ENCODE measurements at places on chromosomes 4 and X.
A peak's percentile ranks its signal among the peaks of the same experiment; 100 is the strongest.

GRCh38 chrX:115958687-115959359, 211.7 kb upstream of the AGTR2 start:
- H3K27ac ChIP-seq = no peak overlapping the region
- no peaks in the 10 kb centered on the region for H3K36me3 ChIP-seq
- H3K4me1 ChIP-seq = no peaks in the 10 kb centered on the region
- no peaks in the 10 kb centered on the region for H3K27me3 ChIP-seq

DNA sequence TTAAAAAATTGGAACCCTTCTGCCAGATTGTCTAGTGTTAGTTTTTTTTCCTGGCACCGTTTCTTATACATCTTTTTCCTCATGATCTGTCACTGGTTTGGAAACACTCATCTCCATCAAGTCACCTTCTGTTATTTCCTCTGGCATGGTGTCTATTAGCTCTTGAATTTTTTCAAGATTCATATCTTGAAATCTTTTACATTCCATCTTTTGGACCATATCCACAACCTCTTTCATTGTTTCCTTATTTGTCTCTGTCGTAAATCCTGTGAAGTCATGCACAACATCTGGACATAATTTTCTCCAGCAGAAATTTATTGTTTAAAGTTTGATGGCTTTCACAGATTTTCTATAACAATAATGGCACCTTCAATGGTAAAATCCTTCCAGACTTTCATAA, 10.2 kb upstream of the TMEM185A start:
- H3K4me1 ChIP-seq = no peaks in the 10 kb centered on the region
- no peak for DNase-seq

DNA sequence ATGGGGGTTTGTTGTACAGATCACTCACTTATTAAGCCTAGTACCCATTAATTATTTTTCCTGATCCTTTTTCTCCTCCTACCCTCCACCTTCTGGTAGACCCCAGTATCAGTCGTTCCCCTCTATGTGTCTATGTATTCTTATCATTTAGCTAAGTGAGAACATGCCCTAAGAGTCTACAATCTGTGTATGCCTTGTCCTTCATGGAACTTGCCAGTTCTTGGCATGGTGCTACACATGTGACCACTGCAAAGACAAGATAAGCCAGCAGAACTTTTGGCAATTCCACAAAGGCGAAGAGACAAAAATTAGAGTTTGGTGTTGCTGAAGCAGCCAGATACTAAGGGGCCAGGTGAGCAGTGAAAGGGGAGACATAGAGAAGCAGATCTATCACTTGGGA, 101.3 kb downstream of the CORIN start:
- no peaks in the 10 kb centered on the region for H3K4me1 ChIP-seq
- no peaks in the 10 kb centered on the region for H3K36me3 ChIP-seq
- no peak for DNase-seq
- H3K4me3 ChIP-seq = no peak overlapping the region
- no peak overlapping the region for H3K27ac ChIP-seq

- no peak for DNase-seq
- H3K4me1 ChIP-seq = no peaks in the 10 kb centered on the region
Observed at GRCh38 chrX:139967300-139967699, 2.0 kb upstream of the CXorf66 start.

GRCh38 chr4:147370473-147370872, 110.4 kb upstream of the EDNRA start:
- H3K36me3 ChIP-seq = no peaks in the 10 kb centered on the region
- DNase-seq = no peak
- H3K27ac ChIP-seq = no peak overlapping the region
- H3K4me3 ChIP-seq = no peak overlapping the region
- H3K4me1 ChIP-seq = no peaks in the 10 kb centered on the region
- no peaks in the 10 kb centered on the region for H3K27me3 ChIP-seq

DNA sequence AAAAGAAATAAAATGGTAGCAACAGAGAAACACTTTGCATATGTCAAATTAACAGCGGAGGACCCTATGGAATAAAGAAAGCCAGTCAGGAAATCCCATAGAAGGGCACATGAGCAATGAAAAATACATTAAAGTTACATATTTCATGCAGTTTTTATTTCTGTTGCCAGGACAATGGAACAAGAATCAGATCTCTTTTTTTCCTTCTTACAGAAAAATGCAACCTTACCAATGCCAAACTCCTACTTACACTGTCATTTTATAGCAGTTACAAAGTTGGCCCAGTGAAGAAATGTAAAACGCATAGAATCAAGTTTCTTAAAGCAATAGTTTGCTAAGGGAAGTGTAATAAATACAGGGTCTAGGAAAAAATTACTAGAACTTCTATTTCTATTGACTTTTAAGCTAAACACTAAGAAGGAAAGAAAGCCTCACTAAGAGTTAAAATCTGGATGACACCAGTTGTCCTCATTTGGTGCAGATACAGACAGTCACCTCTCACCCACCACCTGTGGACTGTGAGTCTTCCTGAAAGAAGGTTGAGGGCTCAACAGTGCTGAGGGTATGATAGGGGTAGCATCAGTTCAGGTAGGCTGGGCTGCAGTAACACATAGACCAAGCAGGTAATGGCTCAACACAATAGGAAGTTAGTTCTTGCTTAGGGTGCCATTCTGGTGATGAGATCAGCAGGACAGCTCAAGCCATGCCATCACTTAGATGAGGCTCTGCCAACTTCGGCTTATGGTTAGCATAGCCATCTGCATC, 224.6 kb downstream of the ANAPC10 start:
- DNase-seq = no peak
- H3K27ac ChIP-seq = no peak overlapping the region
- H3K27me3 ChIP-seq = no peaks in the 10 kb centered on the region
- H3K36me3 ChIP-seq = no peaks in the 10 kb centered on the region
- no peak overlapping the region for H3K4me3 ChIP-seq

GRCh38 chr4:48578132-48578968, 88.3 kb downstream of the ZAR1 start:
- no peak overlapping the region for H3K4me3 ChIP-seq
- no peaks in the 10 kb centered on the region for H3K4me1 ChIP-seq
- peak; percentile 57 for DNase-seq
- H3K27me3 ChIP-seq = no peaks in the 10 kb centered on the region

GRCh38 chrX:65668377-65669310, 1.2 kb downstream of the MSN start:
- peaks cover 39% of the 10 kb centered on the region for H3K4me1 ChIP-seq
- no peaks in the 10 kb centered on the region for H3K36me3 ChIP-seq
- H3K4me3 ChIP-seq = peak overlapping the region; percentile 82
- peak; percentile 58 for DNase-seq
- H3K27ac ChIP-seq = peak overlapping the region; percentile 78

- no peak overlapping the region for H3K27ac ChIP-seq
- H3K27me3 ChIP-seq = no peaks in the 10 kb centered on the region
- DNase-seq = no peak
- no peak overlapping the region for H3K4me3 ChIP-seq
- H3K4me1 ChIP-seq = no peaks in the 10 kb centered on the region
Observed at GRCh38 chrX:22634751-22635150, 362.0 kb downstream of the CBLL2 start.

DNA sequence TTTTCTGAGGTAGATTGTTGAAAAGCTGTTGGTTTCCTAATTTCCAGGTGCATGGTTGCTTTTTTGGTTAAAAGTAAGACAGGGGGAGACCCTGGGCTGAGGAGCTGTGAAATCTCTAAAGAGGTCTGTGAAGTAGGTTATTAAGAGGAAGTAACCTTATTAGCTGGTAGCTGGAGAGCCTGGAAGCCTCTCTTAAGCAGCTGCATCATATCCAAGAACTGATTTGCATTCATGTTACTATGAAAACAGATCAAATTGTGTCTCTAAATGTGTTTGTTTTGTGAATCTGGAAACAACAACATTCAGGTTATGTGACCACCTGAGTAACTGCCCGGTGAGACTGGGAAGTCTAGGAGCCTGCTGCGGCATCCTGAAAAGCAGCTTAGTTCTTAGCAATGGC, 54.1 kb downstream of the ARHGAP10 start:
- no peaks in the 10 kb centered on the region for H3K36me3 ChIP-seq
- DNase-seq = no peak
- H3K4me3 ChIP-seq = no peak overlapping the region
- H3K4me1 ChIP-seq = peaks cover 8% of the 10 kb centered on the region
- no peaks in the 10 kb centered on the region for H3K27me3 ChIP-seq

DNA sequence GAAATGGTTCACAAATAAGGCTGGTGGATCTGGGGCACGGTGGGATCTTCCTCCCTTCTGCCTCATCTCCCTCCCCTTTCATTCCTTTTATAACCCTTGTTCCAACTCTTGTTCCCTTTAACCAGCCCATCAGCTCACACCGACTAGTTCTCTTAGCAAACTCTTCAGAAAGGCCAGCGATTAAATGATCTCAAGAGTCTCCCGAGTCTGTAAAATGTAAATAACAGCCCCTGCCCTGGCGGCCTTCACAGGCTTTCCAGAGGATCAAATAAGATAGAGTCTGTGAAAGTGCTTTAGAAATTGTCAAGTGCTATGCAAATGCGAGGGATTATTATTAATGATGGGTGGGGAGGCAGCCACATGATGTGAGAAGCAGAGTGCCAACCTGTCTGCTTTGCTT, 27.1 kb downstream of the TSC22D3 start:
- H3K27ac ChIP-seq = no peak overlapping the region
- H3K4me1 ChIP-seq = peaks cover 4% of the 10 kb centered on the region
- no peaks in the 10 kb centered on the region for H3K36me3 ChIP-seq
- no peaks in the 10 kb centered on the region for H3K27me3 ChIP-seq
- no peak overlapping the region for H3K4me3 ChIP-seq

- DNase-seq = no peak
- no peak overlapping the region for H3K4me3 ChIP-seq
- no peaks in the 10 kb centered on the region for H3K36me3 ChIP-seq
- no peak overlapping the region for H3K27ac ChIP-seq
- H3K27me3 ChIP-seq = no peaks in the 10 kb centered on the region
Observed at GRCh38 chr4:6520051-6520636, 47.7 kb upstream of the PPP2R2C start.

GRCh38 chr4:76806346-76806745, 91.6 kb downstream of the SOWAHB start:
- H3K4me3 ChIP-seq = no peak overlapping the region
- no peaks in the 10 kb centered on the region for H3K36me3 ChIP-seq
- H3K27me3 ChIP-seq = no peaks in the 10 kb centered on the region
- no peaks in the 10 kb centered on the region for H3K4me1 ChIP-seq
- no peak for DNase-seq

DNA sequence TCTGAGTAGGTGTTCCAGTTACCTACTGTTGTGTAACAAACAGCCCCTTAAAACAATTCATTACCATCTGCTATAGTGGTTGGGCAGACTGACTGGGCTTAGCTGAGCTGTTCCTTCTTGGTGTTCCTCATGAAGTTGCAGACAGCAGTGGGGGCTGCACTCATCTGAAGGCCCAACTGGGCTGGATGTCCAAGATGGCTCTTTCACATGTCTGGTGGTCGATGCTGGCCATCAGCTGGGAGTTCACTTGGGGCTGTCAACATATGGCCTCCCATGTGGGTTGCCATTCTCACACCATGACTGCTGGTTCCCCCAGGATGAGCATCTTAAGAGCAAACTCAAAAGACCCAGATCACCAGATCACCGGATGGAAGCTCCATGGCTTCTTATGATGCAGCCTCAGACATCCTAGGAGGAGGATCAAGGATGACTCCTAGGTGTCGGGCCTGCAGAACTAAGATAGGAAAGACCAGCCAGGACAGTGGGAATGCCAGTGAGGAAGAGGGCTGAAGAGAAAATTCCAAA, 34.3 kb upstream of the PPP2R2C start:
- no peaks in the 10 kb centered on the region for H3K27me3 ChIP-seq
- DNase-seq = no peak
- H3K36me3 ChIP-seq = no peaks in the 10 kb centered on the region
- H3K4me3 ChIP-seq = no peak overlapping the region

DNA sequence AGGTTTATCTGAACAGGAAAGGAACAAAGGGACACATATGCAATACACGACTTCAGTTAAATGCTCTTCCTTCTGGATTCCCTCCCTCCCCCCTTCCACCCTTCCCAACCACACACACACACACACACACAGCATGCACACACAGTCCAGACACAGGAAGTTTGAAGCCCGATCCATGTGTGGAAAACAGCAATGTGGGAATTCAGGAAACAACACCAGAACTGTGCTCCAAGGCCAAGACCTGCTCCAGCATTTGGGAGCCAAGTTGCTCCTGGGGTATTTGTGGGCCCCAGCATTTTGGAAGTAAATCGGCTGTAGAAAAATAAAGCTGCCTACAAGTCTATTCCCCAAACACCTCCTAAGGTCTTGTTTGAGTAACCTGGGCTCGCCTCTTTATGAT, 5.6 kb upstream of the AMOT start:
- H3K4me3 ChIP-seq = no peak overlapping the region
- H3K4me1 ChIP-seq = peaks cover 7% of the 10 kb centered on the region
- no peak for DNase-seq
- no peaks in the 10 kb centered on the region for H3K27me3 ChIP-seq

GRCh38 chr4:142144813-142145212, 508.4 kb downstream of the IL15 start:
- H3K4me1 ChIP-seq = peaks cover 27% of the 10 kb centered on the region
- no peak overlapping the region for H3K27ac ChIP-seq
- DNase-seq = no peak
- H3K36me3 ChIP-seq = peaks cover 30% of the 10 kb centered on the region

- DNase-seq = peak; percentile 89
- H3K36me3 ChIP-seq = no peaks in the 10 kb centered on the region
- H3K27ac ChIP-seq = peak within 1 kb of the TSS; percentile 78
- H3K27me3 ChIP-seq = no peaks in the 10 kb centered on the region
- H3K4me1 ChIP-seq = peaks cover 7% of the 10 kb centered on the region
Observed at GRCh38 chrX:103310555-103311398, at the start of gene BEX2. BEX2 (minus strand) TSS chrX:103310990; CDS start chrX:103309976, 1,014 bp downstream.

DNA sequence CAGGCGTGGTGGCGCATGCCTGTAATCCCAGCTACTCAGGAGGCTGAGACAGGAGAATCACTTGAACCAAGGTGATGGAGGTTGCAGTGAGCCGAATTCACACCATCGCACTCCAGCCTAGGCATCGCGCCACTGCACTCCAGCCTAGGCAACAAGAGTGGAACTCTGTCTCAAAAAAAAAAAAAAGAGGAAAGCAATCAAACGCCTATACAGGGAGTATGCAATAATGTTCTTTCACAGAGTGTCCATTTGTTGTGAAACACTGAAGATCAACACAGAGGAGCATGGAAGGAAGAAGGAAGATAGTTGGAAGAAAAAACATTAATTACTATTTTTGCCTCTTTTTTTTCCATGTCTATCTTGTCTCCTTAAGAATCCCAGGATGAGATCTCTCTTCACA, 113.4 kb downstream of the FBXO8 start:
- no peak overlapping the region for H3K4me3 ChIP-seq
- no peaks in the 10 kb centered on the region for H3K4me1 ChIP-seq
- no peaks in the 10 kb centered on the region for H3K27me3 ChIP-seq
- H3K36me3 ChIP-seq = no peaks in the 10 kb centered on the region

GRCh38 chr4:56051029-56051709, 102.4 kb downstream of the CEP135 start:
- peaks cover 20% of the 10 kb centered on the region for H3K27me3 ChIP-seq
- H3K27ac ChIP-seq = no peak overlapping the region
- peaks cover 9% of the 10 kb centered on the region for H3K4me1 ChIP-seq
- no peak overlapping the region for H3K4me3 ChIP-seq

GRCh38 chrX:41789374-41789773, 65.4 kb downstream of the GPR82 start:
- no peak for DNase-seq
- H3K27me3 ChIP-seq = no peaks in the 10 kb centered on the region
- no peak overlapping the region for H3K27ac ChIP-seq
- H3K4me3 ChIP-seq = no peak overlapping the region

Measured in CD4-positive, alpha-beta memory T cell (primary cell).